Activated T-cell treated with anti-CD3 and anti-CD28 coated beads for 4 hours (primary cell): ENCODE measurements at places on chromosomes 7 and 10.

- no peak for DNase-seq
These were observed 25.0 kb upstream of the WDR11 start for GRCh38 chr10:120825878-120826769.

GRCh38 chr7:29033584-29033983 is 75.5 kb upstream of the TRIL start:
- no peak for DNase-seq

GRCh38 chr7:134480730-134481129 is 21.8 kb upstream of the AKR1B1 start:
- DNase-seq, result no peak

- DNase-seq, result no peak
These were observed 37.9 kb downstream of the ADAM12 start for GRCh38 chr10:126350216-126350992.

DNA sequence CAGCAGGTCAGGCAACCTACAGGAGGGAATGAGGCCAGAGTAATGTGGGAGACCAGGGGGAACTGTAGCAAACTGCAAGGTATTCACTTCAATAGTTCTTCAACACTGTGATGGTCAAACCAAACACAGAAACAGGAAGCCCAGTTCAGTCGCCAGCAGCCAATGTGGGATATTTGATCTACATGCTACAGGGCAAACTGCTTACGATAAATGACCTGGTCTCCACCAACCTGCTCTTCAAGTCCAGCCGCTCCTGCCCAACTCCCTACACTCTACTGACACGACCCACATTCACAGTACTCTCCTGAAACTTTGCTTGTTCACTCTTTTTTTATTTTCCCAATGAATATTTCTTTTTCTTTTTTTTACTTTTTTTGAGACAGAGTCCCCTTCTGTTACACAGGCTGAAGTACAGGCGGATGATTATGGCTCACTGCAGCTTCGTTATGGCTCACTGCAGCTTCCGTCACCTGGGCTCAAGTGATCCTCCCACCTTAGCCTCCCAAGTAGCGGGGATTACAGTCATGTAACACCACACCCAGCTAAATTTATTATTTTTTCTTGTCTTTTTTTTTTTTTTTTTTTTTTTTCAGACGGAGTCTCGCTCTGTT is 42.1 kb downstream of the MDH2 start:
- DNase-seq, result no peak

DNA sequence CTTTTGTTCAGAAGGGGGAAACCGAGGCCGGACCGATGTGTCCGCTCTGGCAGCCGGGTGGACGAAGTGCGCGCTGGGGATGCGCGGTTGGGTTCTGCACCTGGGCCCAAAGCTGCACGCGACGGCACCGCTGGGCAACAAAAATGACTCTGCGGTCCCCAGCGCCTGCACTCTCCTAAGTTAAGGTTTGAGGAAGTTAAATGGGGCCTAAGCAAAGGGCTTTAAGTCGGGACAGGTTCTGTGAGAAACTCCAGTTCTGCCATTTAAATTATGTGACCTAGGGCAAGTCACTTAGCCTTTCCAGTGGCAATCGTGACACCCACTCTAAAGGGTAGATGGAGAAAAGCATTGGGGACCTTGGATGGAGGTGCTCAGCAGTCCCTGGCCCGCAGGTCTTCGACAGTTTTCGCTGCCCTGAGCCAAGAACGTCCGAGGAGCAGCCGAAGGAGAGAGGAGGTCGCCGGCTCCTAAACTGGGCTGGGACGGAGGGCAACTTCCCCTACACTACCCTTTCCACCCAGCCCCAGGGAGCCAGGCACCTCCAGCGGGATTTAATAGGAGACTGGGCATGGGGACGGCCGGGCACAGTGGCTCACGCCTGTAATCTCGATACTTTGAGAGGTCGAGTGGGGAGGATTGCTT is 534 bp upstream of the ACBD5 start:
- DNase-seq, result no peak

GRCh38 chr10:12513775-12514673 is 164.7 kb downstream of the CAMK1D start:
- DNase-seq, result no peak

DNA sequence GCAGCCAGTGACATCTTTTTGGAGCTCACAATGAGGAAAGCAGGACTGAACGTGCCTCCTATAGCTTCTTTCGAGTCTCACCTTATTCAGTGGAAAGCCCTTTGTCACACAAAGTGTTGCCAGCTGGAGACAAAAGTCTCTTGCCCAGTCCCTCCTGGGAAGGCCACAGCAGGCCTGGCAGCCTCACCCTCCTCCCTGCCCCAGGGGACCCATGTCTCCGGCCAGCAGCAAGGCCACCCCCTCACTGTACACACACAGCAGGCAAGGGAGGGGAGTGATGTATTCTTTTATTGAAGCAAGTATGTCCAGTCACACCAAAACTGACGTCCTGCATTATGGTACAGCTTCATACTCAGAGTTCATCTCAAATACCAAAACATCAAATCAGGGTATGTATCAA is 56.0 kb downstream of the CSGALNACT2 start:
- no peak for DNase-seq

DNA sequence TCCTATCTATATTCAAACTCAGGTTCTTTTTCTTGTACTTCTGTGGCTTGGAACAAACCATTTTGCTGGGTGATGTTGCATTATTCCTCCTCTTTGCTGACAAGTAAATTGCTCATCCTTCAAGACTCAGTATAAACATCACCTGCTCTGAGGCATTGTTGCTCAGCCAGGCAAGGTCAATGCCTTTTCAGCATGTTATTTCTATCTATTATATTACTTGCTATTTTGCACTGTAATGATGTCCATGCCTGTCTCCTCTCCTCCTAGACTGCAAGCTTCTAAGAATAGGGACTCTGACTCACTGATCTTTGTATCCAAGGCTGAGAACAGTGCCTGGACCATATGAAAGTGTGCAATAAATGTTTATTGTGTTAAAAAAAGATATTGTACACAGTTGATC is 293.8 kb downstream of the RNLS start:
- no peak for DNase-seq

GRCh38 chr10:19704544-19704943 is 111.7 kb upstream of the PLXDC2 start:
- DNase-seq, result no peak

- DNase-seq, result no peak
These were observed 110.6 kb downstream of the ATXN7L1 start for GRCh38 chr7:105765846-105766245.

GRCh38 chr7:1537535-1538412 is 7.3 kb downstream of the MAFK start:
- no peak for DNase-seq

- DNase-seq, result no peak
These were observed 71.2 kb downstream of the GRB10 start for GRCh38 chr7:50711271-50712175.

GRCh38 chr7:19118636-19119371 is 1.4 kb upstream of the TWIST1 start:
- DNase-seq, result no peak
